PC-9 (cell line): ENCODE measurements at places on chromosomes 5 and 9.

- no peak for DNase-seq
Observed at GRCh38 chr5:81525690-81526089, 131.8 kb upstream of the ACOT12 start.

DNA sequence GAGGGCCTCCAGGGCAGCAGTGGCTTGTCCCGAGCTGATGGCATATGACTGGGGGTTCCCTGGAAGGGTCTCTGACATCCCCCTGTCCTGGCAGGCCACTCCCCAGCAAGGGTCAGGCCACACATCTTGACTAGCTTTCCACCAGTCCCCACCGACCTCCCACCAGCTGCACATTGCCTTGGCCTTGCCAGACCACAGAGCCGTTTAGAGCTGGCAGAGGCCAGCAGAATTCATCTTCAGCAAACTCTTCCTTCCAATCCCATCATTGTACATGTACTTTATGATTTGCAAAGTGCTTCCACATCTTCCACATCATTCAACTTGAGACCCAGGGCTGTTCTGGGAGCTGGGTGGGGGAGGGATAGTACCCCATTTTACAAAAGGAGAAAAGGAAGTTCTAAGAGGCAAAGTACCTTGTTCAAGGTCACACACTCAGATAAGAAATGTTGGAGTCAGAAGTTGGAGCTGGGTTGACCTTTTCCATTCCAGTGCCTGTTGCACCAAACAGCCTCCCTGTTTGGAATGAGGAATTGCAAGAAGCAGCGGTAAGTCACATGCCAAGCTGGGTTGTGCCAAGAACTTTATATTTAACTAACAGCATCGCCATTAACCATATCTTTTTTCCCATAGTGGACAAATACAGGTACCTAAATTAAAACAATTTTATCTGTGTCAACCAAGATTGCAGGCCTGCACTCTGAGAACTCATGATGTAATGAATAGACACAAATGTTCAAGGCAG is 25.8 kb upstream of the COL15A1 start:
- no peak for DNase-seq

DNA sequence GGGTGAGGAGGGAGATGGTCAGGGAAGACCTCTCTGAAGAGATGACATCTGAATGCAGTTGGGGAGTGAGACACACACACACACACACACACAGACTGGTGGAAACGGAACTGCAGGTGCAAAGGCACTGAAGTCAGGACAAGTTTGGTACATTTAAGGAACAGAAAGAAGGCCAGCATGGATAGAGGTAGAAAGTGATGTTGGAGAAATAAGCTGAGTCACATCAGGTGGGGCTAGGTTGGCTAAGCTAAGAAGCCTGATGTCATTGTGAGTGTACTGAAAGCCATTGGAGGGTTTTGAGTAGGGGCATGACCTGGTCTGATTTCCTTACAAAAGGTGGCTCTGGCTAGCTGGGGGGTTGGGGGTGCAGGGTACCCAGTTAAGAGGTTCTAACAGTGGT is 3.1 kb downstream of the BSPRY start:
- peak; percentile 55 for DNase-seq

- DNase-seq, result no peak
Observed at GRCh38 chr9:134992755-134993124, 75.0 kb upstream of the FCN1 start.

- no peak for DNase-seq
Observed at GRCh38 chr9:37007295-37007694, 26.8 kb downstream of the PAX5 start.

DNA sequence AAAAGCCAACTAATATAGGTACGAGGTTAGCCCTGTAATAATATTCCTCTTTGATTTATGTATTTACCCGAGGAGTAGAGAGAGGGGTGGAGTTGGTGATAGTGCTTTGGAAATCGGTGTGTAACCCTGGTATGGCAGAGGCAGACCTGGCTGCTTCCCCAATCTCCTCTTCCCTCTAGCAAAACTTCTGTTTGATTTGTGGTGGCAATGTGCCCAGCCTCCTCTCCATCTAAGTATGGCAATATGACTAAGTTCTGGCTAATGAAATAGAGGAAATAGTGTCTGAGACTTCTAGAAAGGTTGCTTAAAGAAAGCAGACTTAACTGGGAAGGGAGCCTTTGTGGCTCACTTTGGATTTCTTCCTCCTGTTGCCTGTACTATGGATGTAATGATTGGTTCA is 491.1 kb downstream of the ENC1 start:
- DNase-seq, result no peak
